ENCODE measurements at places on chromosomes 3 and 15.

DNA sequence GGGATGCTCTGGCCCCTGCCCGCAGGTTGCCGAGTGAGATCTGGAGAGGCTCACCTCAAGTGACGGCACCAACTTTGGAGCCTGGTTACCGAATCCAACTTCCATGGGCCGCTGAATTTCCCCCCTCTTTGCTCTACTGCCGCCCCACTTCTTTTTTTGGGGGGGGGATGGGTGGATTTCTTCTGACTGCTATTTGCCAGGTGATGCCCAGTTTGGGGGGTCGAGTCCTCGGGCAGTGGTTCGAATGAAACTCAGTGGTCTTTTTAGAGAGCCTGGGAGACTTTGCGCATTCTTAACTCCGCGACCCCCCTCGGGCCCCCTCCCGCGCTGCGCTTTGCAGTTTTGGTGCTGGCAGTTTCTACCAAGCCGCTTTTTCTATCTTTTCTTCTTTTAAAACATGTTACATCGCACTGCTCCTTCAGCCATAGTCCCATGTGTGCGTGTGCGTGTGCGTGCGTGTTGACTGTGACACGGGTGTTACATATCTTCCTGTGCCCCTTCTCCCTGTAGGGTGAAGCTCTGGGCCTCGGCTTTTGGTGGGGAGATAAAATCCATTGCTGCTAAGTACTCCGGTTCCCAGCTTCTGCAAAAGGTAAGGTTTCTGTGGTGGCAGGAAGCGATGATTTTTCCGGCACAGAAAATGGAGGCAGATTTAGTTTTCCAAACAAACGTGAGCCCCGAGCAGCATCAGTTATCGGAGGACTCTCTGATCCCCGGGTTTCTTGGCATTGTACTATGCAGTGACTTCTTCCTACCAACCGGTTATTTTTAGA is 837 bp downstream of the CACNA2D3 start:
- no peak for DNase-seq

DNA sequence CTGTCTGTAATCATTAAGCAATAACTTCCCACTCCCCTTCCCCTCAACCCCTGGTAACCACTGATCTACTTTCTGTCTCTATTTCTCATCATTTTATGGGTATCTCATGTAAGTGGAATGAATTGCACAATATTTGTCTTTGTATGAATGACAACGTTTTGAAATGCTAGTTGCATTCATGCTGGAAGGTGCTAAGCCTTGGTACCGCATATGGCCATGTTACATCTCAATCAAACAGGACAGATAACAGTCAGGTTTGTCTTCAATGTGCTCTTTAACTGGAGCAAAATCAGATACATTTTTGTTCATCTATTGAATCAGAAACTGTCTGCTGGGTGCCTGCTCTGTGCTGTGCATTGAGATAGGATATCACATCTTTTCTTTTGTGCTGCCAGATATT is 134.2 kb downstream of the AGBL1 start:
- DNase-seq: no peak

- DNase-seq: no peak
These were observed 681.0 kb downstream of the DIPK2A start for GRCh38 chr3:144652573-144652972.

DNA sequence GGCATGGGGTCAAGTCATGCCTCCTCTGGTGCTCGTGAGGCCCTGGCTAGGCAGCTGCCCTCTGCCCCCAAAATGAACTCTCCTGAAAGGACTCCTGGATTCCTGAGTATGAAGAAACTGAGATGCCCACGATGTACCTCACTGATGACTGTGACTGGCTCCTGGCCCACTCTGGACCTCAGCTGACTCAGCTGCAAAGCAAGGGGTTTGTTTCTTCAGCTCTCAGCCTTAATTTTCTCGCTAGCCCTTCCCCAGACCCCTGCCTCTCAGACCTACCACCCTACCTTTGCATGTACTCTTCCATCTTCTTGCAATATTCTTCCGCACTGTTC is 5.2 kb upstream of the GNAI2 start:
- DNase-seq: no peak

GRCh38 chr15:80386151-80386550 is 18.0 kb upstream of the ARNT2 start:
- no peak for DNase-seq

DNA sequence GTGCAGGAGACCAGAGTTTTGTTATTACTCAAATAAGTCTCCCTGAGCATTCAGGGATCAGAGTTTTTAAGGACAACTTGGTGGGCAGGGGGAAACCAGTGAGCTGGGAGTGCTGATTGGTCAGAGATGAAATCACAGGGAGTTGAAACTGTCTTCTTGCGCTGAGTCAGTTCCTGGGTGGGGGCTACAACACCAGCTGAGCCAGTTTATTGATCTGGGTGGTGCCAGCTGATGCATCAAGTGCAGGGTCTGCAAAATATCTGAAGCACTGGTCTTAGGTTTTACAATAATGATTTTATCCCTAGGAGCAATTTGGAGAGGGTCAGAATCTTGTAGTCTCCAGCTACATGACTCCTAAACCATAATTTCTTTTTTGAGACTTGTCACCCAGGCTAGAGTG is 13.8 kb upstream of the ZNF662 start:
- DNase-seq: no peak

GRCh38 chr3:43180027-43180426 is 74.1 kb upstream of the POMGNT2 start:
- no peak for DNase-seq

DNA sequence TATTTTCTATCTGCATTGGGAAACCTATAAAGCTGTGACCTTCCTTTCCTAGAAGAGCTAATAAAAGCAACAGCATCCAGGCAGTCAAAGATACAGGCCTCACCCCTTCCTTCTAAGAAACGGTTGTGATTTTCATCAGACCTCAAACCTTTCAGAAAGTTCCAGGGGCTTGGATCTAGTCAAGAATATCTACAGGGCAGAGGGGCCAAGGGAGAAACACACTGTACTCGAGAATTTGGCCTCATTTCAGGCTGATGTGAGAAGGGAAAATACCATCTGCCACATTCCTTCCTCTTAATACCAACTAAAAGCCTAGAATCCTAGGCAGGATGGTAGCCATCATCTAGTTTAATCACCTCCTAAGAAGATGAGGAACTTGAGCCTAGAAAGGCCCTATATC is 24.5 kb upstream of the BCL6 start:
- no peak for DNase-seq

GRCh38 chr3:149706905-149707304 is 45.4 kb downstream of the COMMD2 start:
- DNase-seq: no peak

DNA sequence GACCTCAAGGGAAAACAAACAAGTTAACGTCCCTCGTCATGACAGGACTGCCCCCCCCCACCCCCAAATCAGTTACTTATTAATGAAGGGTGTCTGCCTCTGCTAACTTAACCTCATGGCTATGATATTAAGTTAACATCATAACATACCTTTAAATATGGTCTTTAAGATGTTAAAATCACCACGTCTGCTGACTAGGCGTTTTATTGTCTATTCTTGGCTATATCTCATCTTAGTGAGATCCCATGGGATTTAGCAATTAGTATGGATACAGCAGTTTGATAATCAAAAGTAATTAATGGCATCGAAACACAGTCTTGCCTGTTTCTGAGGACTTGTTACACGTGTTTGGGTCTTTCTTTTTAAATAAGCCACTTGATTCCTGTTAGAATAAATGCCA is 186.9 kb downstream of the FOXB1 start:
- DNase-seq: no peak

- DNase-seq: no peak
These were observed 178.9 kb downstream of the SV2B start for GRCh38 chr15:91278951-91279350.

DNA sequence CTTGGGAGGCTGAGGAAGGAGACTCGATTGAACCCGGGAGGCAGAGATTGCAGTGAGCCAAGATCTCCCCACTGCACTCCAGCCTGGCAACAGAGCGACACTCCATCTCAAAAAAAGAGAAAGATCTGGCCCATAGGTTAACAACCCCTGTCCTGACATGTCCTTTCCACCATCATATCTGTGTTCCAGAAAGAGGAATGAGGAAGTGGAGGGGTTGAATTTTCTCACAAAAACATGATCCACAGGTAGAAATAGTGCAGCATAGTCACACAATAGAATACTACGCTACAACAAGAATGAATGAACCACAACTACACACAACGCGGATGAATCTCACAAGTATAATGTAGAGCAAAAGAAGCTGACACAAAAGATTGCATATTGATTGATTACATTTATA is 4.7 kb upstream of the SLC51B start:
- no peak for DNase-seq

DNA sequence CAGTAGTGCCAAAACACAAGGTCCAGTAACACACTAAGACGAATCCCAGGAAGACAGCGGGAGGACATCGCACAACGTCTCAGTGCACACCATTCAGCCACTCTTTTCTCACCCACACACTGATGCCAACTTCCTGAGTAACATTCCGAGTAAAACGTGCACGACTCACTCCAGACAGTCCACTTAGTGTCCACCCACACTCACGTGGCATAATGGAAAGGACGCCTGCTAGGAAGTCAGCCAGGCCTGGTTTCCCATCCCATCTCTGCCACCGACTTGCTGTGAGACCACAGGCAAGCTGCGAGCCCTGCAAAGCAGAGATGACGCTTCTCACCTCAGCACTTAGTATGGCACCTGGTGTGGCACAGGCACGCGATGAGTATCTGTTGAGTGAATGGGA is 36.8 kb upstream of the VGLL4 start:
- DNase-seq: no peak

GRCh38 chr3:177371888-177372287 is 174.6 kb upstream of the TBL1XR1 start:
- DNase-seq: no peak

GRCh38 chr15:83327041-83327440 is 42.6 kb upstream of the BNC1 start:
- DNase-seq: no peak

DNA sequence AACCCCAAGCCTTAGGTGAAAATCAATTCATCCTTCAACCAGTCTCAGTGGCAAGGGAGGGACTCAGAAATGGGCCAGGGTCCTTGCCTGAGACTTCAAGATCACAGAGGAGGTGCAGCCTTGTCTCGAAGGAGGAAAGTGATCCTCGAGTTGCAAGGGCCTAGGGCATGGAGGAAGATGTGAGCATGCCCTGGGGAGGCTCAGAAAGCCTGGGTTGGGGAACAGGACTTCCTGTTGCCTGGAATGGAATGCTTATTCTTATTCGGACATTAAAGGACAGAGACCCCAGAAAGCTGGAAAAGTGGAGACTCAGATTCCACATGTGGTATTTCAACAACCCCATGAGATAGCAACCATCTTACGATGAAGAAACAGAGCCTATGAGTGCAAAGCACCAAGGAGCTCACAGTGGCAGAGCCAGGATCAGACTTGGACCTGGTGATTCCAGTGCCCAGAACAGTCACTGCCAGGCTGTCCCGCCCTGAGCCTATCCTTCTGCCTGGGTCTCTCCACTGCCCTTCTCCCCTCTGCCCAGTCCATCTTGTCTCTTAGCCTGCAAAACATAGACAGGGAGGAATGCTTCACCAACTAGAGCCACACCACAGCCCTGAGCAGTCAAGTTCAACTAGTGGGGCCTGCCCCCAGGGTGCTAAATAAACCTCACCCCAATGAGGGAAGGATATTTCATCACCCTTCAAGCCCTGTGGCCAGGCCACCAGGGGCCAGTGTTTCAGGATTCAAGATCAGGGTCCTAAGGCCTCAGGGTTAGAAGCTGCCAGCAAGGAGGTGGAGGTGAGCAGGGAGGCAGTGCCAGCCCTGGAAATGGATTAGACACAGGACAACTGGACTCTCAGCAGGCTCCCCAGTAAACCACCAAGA is 21.9 kb downstream of the DAPK2 start:
- DNase-seq: no peak

- DNase-seq: no peak
These were observed 190.9 kb downstream of the SLC9A9 start for GRCh38 chr3:143657391-143657790.

- no peak for DNase-seq
These were observed 1.2 kb downstream of the UBP1 start for GRCh38 chr3:33438881-33439545.

- DNase-seq: no peak
These were observed 692 bp downstream of the STT3B start for GRCh38 chr3:31533169-31534064.

GRCh38 chr3:187750006-187750512 is 4.8 kb upstream of the BCL6 start:
- DNase-seq: peak; percentile 48

DNA sequence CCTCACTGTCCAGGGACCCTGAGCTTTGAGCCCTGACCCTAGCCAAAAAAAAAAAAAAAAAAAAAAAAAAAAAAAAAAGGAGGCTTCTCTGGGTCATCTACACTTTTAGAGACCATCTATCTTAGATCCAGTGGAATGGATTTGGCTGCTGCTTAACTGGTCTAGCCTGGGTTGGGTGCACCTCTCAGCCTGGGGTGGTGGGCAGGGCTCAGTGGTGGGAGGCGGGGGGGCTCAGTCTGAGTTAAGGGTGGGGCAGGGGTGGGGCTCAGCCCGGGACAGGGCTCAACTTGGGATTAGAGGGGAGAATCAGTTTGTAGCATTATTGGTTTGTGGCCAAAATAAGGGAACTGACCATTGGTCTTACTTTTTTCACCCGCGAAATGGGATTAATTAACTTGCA is 139.2 kb downstream of the TPRA1 start:
- no peak for DNase-seq

DNA sequence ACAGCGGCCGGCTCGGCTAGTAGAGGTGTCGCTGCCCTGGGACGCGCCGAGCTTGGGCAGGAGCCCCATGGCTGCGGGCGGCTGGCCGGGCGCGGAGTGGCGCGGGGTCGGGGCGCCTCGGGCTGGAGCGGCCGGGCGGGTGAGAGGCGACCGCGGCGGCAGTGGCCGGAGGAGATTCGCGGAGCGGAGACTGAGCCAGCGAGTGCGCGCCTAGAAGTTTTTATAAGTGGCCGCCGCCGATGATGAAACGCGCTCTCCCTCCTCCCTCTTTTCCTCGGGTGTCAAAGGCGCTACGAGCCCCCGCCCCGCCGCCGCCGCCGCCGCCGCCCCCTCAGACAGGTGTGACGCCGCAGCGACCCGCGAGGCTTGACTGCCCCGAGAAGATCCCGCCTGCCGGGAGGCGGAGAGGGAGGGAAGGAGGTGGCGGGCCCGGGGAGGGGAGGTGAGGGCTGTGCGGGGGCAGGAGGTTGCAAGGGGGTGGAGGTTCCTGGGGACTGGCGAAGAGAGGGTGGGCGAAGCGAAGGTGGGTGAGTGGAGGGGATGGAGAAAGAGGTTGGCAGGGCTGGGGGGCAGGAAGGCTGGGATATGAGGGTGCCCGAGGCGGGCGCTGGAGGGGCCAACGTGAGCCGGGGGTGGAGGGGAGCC is at the start of gene SLCO2A1:
Gene SLCO2A1, minus strand, starts transcription at position 192 of the 645 bp plus-strand sequence. Its CDS starts 123 bp downstream, at position 69.
- DNase-seq: no peak

GRCh38 chr15:69668963-69669362 is 216.3 kb downstream of the RPLP1 start:
- no peak for DNase-seq

- DNase-seq: no peak
These were observed 25.9 kb downstream of the RFTN1 start for GRCh38 chr3:16487511-16488175.

DNA sequence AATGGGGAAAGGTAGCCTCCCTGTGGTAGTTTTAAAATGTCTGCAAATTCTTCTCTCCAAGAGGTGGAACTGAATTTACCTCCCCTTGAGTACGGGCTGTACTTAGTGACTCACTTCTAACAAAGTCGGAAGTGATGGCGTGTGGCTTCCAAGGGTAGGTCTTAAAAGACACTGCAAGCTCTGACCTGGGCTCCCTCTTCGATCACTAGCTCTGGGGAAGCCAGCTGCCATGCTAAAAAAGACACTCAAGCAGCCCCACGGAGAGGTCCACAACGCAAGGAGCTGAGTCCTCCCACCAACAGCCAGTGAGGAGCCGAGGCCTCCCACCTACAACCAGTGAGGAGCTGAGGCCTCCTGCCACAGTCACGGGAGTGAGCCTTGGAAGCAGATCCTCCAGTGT is 122.0 kb upstream of the HACD2 start:
- no peak for DNase-seq

GRCh38 chr15:59711451-59712243 is 22.5 kb upstream of the BNIP2 start:
- no peak for DNase-seq

All from NCI-H187 treated with DMSO at 0.1 percent for 48 hours (cell line).